ENCODE measurements at places on chromosomes 12 and 14.

DNA sequence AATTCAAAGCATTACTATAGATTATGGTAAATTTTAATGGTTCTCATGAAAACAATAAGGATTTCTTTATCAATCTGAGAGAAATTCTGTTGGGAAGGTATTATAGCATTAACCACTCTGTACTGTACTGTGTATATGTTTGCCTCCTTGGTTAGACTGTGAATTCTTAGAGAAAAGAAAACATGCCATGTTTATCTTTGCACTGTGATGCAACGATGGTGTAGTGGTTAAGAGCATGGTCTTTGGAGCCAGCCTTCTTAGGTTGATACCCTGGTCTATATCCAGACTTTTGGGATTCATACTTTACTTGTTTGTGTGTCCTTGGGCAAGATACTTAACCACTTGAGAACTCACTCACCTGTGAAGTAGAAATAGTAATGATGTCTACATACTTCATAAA lies 32.2 kb upstream of the NUBPL start:
- DNase-seq: no peak

DNA sequence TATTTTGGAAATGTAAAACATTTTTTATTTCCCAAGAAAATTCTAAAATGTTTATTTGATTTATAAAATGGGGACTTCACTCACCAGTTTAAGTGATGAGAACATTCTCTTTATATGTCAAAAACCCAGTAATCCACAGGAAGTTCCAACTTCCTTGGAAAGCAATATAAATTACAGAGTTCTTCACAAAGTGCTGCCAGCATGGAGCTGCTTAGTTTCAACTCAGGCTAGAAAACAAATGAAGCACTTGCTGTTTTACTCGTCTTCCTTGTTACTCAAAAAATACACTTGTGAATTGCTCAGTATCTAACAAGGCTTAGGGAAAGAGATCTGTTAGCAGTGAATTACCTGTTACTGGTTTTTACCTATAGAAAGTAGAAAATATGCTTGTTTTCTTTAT lies 942.7 kb upstream of the MDGA2 start:
- no peak for DNase-seq

GRCh38 chr14:53509276-53510244 lies 356.4 kb upstream of the DDHD1 start:
- DNase-seq: no peak

GRCh38 chr12:79547735-79548609 lies 142.8 kb downstream of the PAWR start:
- DNase-seq: peak; percentile 66
